Panc1 (cell line): ENCODE measurements at places on chromosomes 5 and 9.
A peak's percentile ranks its signal among the peaks of the same experiment; 100 is the strongest.

DNA sequence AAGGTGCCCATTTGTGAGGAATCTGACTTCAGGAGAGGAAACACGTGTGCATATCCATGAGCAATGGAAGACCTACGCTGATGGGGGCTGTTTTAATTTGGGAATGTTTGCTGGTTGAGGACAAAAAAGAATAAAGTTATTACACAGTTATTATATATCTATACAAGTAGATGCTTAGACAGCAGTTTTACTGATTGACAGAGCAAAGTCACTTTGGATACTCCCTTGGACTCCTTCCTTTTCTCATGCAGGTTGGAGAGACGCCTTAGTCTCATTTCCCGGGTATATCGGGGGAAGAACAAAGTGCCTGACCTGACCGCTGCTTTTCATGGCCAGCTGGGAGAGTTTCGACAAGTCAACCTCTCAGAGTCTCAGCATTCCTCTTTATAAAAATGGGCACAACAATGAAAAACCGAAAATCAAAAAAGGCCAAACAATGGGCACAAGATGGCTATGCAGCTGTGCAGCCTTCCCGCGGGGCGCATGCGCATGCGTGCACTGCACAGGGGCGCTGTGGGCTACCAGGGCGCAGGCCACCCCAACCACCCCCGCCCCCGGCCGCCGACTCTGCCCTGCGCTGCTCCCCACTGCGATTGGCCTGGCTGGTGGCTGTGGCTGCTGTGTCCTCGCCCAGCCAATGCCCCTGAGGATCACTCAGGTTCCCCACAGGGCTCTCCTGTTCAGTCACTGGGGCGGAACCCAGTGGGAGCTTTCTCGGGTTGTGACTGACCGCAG is 18.1 kb downstream of the NFIL3 start:
- DNase-seq, result no peak

DNA sequence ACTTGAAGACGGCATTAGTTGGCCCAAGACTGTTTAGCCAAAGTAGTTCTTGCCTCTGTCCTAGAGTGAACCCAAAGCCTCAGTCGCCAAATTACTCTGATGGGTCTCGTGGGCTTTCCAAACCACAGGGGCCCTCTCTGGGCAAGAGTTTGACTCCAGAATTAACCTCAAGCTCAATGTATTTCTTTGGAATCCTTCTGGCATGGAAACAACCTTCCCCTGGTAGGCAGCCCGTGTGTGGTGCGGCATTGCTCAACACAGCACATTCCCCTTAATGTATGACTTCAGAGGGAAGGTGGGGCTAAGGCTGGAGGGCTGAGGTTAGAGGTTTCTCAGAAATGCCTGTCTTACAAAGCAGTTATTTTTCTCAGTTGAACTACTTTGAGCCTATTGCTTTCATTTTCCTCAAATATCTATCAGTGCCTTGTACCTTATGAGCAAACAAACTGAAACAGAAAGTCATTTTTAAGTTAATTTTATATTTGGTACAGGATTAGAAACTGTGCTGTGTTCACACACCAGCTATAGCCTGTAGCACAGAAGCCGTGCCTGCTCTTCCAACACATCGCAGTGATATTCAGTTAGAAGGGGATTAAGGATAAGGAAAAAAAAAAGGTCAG is 123.9 kb upstream of the HAPLN1 start:
- no peak for DNase-seq

GRCh38 chr5:141508798-141509611 is 20.1 kb downstream of the PCDHGC5 start:
- no peak for DNase-seq

DNA sequence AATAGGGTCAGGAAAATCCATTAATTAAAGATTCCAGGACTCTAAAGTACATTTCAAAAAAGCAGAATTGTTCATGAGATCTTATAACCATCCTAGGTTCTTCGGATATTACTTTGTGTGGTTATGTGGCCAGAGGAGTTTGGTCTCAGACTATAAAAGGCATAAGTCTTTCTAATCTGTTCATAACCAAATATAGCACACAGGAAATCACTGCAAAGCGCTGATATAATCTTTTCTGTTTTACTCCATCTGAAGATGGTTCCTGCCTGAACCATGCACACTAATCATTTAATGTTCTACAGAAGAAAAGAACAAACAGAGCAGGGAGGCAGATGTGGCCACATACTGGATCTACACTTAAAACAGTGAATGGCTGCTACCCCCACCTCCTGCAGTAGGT is 182.8 kb downstream of the SEMA5A start:
- DNase-seq, result no peak

DNA sequence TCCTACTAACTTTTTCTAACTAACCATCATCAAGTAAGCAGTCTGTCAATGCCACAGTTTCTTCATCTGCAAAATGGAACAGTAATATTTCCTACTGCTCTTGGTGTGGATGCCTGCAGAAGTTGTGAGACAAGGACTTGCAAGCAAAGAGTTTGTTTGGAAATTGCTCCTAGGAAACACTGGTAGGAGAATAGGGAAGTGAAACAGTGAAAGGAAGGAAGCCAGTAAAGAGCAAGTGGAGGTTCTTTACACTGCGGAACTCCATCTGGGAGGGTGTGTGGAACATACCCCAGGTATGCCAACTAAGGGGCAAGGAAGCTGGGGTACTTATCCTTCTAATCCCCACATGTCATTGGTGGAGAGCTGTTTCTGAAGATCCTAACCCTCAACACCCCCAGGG is 119.9 kb downstream of the FOXD1 start:
- DNase-seq, result no peak

- no peak for DNase-seq
Observed at GRCh38 chr5:62741761-62742160, 163.1 kb downstream of the LRRC70 start.

DNA sequence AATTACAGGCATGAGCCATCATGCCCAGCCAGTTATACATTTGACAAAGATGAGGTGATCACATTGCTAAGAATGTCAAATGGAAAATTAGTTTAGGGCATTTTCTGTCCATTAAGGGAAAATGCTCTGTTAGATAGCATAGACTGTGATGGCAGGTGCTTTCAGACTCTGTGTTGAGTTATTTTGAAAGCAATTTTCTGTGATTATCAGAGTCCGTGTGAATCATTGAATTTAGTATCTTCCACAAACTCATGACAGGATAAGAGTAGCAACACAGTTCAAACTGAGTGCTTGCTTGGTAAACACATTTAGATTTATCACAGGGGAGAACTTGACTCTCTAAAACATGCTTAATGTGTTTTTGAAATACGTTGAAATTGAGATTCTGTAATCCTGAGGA is 69.0 kb downstream of the GAPVD1 start:
- DNase-seq, result no peak

- DNase-seq, result no peak
Observed at GRCh38 chr9:5478206-5478605, 27.9 kb downstream of the CD274 start.

GRCh38 chr9:130199605-130200004 is 27.4 kb downstream of the NCS1 start:
- DNase-seq, result no peak

GRCh38 chr9:13088720-13089427 is 190.6 kb downstream of the MPDZ start:
- peak; percentile 17 for DNase-seq

DNA sequence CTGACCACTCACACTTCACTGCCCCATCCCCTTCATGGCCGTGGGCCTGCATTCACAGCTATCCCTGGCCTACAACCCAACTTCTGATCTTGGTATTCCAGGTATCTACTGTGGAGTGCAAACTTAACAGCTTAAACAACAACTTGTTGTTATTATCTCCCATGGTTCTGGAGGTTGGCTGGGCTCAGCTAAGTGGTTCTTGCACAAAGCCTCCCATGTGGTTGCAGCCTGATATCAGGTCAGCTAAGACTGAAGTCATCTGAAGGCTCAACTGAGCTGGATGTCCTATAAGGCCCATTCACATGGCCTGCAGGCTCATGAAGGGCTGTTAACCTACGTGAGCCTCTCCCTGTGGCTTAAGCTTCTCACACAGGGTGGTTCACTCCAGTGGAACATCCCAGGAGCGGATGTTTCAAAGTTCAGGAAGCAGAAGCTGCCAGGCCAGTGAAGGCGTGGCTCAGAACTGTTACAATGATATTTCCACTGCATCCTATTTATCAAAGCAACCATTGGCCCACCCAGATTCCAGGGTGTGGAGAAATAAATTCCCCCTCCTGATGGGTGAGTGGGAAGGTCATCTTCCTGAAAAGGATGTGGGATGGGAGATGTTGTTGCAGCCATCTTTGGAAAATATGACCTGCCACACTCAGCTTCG is 30.0 kb upstream of the TRIO start:
- DNase-seq, result no peak
